ENCODE measurements at places on chromosomes 5 and 9.

DNA sequence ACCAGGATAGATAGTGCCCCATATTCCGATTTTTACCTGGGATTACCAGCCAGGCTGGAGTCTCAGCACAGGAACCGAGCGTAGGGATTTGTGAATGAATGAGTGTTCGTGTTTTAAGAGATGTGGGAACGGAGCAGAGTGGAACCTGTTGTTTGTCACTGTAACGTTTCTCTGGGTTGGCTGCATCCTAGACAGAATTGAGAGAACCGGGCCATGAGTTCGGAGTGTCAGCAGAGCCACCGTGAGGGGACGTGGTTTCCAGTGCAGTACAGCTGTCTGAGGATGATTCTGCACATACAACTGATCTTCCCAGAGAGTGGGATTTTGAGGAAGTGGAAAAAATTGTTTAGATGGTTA, 1.2 kb downstream of the PDE8B start:
- DNase-seq: no peak

DNA sequence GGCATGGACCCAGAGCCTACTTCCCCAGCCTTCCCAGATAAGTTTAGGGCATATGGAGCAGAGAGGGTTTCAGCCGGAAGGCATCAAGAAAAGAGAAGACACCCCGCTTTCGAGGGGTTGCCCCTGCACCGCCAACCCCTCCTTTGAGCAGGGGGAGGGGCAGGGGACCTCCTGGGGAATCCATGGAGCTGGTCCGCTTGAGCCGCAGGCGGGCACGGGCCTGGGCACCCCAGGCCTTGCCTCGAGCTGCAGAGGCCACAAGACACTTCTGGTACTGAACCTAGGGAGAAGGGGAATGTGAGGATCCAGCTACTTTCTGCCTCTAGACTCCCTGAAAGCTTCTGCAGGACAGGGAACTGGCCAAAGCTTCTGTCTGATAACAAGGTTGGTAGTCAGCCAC, 1.3 kb upstream of the SRA1 start:
- DNase-seq: no peak

DNA sequence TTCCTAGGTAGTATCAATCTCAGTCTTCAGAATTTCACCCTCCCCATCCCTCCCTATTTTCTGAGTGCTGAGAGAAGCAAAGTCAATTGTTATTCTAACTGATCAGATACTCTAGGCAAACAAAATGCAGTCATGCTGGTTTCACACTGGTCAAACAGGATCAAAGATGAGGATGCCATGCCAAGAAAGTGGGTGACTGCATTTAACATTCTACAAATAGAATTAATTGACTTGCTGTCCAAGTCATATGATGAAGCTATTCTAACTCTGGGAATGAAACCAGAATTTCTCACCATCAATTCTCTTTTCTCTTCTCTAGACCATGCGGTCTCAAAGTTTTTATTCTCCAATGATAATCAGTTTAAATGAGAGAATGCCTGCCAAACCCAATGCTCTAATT, 112.5 kb downstream of the CTNND2 start:
- no peak for DNase-seq

DNA sequence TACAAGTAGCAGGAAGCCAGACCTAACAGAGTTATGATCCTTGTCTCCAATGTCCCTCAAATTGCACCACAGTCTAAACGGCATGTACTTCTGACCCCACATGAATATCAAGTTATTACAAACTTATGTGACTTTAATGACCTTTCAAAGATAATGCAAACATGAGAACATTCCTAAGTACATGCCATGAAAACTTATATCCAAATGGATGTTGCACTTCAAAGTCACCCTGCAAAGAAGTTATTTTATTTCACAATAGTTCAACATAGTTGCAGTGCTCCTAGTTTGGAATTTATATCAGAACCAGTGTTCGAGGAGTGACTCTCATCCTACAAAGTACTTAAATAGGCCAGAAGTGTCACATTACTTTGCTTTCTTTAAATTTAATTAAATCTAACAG, 41.2 kb upstream of the ITGA1 start:
- no peak for DNase-seq

GRCh38 chr9:132169672-132170392, 8.0 kb downstream of the NTNG2 start:
- peak; percentile 39 for DNase-seq

DNA sequence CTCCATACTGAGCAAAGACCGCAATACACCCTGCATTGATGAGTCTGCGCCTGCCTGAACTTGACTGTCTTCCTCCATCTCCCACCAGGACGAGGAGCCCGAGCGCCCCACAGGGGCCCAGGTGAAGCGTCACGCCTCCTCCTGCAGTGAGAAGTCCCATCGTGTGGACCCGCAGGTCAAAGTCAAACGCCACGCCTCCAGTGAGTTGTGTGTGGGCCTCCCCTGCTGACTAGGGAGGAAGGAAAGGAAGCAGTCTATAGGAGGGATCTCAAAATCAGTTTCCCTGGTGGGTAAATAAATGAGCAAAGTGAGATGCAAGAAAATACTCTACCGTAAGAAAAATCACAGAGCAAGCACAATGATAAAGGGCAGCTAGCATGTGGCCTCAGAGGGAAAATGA, 22.8 kb upstream of the GRPEL2 start:
- no peak for DNase-seq

DNA sequence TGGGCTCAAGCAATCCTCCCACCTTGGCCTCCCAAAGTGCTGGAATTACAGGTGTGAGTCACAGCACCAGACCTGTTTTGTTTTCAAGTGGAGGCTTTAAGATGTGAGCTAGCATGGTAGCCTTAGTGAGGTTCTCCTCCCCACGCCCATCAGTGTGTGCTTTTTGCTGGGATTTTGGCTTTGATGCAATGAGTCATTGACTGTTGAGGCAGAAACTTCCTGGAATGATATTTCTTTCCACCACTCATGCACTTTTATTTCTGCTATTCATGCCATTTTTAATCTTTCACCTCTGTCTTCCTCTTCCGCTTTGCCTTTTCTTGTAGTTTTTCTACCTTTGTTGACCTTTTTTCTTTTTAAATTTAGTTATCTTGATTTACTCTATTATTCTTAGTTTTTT, 4.2 kb upstream of the NFIL3 start:
- DNase-seq: no peak

DNA sequence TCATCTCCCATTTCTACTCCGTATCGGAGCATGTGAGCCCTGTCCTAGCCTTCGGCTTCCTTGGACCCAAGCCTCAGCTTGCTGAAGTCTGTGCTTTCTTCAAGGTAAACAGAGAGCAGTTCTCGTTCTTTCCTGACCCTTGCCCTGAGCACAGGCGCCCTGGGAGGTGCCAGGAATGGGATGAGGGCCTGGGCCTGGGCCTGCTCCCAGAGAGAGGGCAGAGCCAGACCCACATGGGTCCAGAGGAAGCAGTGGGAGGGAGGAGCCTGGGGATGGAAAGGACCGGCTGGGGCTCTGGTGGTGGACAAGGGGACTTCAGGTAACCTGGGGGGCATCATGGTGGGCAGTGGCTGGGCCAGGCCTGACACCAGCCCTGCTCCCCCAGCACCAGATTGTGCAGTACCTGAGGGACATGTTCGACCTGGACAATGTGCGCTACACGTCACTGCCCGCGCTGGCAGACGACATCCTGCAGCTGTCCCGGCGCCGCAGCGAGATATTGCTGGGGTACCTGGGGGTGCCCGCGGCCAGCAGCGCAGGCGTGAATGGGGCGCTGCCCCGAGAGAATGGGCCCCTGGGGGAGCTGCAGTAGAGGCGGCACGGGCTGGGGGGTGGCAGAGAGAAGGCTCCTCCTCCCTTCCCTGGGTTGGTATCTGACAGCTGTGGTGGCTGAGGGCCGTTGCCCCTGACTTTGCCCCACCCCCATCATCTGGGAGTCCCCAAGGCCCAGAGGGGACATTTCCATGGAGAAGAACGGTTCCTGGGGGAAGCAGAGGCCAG, 10.9 kb upstream of the DOLPP1 start:
- DNase-seq: no peak

DNA sequence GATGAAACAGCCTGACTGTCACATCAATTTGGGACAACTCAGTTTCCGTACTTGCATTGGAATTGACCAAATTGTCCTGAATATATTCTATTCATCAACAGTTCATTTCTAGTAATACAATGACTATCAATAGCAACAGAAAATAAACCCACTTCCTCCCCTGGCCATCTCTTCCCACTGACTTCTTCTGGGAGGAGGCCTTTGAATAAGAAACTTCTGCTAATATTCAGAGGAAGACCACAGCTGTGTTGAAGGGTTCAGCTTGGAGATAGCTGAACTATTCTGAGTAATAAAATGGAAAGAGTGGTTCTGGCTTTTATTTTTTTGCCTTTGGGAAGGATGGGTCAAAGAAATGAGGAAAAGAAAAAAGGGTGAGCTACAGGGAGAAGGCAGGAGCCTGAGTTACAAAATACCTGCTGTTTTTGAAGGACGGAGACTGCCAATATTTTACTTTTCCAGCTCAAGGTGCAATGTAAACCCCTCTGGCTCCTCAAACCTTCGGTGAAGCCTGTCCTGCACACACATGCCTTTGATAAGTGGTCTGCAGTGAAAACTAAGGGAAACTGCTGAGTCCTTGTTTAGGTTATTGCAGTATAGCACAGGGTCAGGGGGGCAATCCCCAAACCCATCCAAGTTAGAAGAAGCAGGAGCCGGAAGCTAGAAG, 29.9 kb downstream of the FYB1 start:
- no peak for DNase-seq

DNA sequence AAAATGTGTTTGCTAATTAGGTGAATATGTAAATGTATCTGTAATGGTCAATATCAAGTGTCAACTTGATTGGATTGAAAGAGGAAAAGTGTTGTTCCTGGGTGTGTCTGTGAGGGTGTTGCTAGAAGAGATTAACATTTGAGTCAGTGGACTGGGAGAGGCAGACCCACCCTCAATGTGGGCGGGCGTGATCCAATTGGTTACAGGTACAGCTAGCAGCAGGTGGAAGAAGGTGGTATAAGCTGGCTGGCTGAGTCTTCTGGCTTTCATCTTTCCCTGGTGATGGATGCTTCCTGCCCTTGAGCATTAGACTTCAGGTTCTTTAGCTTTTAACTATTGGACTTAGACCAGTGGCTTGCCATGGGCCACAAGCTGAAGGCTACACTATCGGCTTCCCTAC, 779.0 kb upstream of the CTNND2 start:
- no peak for DNase-seq

GRCh38 chr9:72924154-72924790, 28.6 kb downstream of the ALDH1A1 start:
- no peak for DNase-seq

DNA sequence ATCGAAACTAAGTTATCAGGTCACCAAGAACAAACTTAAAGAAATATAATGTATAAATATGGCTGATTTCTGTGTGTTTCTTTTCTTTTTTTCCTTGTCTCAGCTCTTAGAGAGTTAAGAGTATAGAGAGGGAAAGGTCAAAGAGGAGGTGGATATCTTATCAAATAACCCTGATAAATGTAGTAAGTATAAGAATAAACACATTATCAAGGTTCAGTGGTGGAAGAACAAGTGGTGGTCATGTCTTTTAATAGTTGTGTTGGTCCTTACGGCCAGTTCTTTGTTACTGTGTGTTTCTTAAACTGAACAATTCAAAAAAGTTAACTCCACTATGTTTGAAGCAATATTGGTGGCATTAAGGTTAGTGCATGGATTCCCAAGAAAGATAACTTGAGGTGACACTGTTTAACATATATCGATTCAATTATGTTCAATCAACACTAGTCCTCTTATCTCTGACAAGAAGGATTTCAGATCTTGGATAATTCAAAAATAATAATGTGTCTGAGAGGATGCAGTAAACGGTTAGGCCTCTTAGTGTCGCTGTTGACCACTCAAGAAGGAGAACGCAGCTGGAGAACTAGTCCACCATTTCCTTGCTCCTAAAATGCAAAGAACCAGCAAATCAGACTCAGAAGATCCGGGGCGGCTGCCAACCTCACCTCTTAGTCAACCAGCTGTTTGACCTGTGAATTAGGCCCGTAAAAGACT, at the start of gene PCDHGA3:
Gene PCDHGA3 (plus strand): TSS at position 588 of the 711 bp plus-strand sequence. CDS start 205 bp downstream, outside the sequence.
- DNase-seq: no peak

DNA sequence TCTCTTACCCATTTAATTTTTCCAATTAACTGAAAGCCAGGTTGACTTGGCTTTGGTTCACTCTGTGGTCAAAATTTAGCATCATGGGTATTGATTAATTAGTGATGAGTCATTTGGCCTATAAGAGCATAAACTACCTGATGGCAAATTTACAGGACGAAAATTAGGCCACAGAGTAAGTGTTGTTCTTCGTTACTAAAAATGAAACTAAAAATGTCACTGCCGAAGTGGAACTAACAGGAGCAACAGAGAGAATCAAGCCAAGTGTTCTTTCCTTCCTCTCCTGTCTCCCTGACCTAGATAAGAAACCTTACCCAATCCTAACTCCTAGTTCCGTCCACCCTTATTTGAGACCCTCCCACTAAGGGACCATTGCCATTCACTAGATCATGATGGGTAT, 176.9 kb downstream of the RAB3C start:
- DNase-seq: no peak

Measured in activated CD8-positive, alpha-beta memory T cell treated with anti-CD3 and anti-CD28 coated beads for 1 hour (primary cell).